Gastrocnemius medialis (tissue), 4 donors: ENCODE measurements at places on chromosomes 4 and X. TPM values are rescaled to one million over a fixed set of nuclear protein-coding genes. Genes with fewer than 3 reads are reported as not detected.

DNA sequence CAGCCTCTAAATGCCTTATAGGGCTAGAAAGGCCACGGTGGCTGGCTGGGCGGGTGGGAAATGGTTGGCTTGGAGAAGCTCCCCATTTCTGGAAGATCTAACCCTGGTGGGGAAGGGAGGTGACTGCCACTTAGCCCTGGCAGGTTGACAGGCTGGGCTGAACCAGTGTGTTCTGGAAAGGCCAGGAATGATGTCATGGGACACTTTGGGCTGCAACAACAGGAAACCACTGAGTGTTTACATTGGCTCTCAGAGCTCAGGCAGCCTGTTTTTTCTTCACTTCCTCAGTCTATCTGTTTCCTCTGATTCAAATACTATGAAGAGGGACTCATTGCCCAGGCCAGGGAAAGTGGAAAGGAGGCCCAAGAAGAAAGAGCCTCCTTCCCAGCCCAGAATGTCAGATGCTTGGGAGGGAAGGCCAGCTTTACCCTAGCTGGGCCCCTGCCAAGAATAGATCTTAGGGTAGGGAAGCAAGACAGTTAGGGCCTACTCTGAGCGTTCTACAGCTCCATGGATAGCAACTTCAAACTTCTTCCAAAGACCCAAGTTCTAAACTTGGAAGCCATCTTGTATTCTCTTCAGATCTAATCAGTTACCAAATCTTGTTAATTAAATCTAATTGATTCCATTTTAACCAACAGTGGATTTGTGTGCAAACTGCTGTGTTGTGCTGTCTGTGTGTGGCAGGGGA lies 65.8 kb upstream of the MSN start:
- no peaks in the 10 kb centered on the region for H3K36me3 ChIP-seq
- peaks cover 14% of the 10 kb centered on the region for H3K4me1 ChIP-seq
- H3K27me3 ChIP-seq: no peaks in the 10 kb centered on the region
- peak; percentile 50 for DNase-seq
- H3K4me3 ChIP-seq: no peak overlapping the region
- H3K27ac ChIP-seq: peak overlapping the region; percentile 80

DNA sequence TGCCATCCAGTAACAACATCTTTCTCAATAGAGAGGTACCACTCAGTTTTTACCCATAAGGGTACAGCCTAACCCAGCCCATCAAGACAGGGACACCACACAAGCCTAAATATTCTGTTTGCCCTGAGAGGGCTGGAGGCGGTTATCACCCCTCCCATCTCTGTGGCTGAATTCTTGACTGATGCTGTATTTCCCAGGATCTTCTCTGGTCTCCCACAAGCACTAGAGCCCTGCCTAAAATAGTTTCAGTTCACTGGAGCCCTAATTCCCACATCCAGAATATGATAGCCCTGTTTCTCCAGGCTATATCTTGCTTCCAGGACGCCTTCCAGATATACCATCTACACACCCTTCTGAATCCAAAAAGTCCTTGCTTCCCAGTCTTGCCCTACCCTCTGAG lies 91.6 kb upstream of the NMU start:
- H3K4me1 ChIP-seq: no peaks in the 10 kb centered on the region
- no peak for DNase-seq
- H3K27ac ChIP-seq: no peak overlapping the region
- H3K27me3 ChIP-seq: no peaks in the 10 kb centered on the region

- no peaks in the 10 kb centered on the region for H3K36me3 ChIP-seq
- no peak for DNase-seq
- H3K4me1 ChIP-seq: no peaks in the 10 kb centered on the region
- H3K27me3 ChIP-seq: no peaks in the 10 kb centered on the region
- H3K4me3 ChIP-seq: no peak overlapping the region
- H3K27ac ChIP-seq: no peak overlapping the region
Observed at GRCh38 chr4:31518796-31519250, 798.7 kb downstream of the PCDH7 start.

- no peaks in the 10 kb centered on the region for H3K27me3 ChIP-seq
- no peaks in the 10 kb centered on the region for H3K36me3 ChIP-seq
- H3K4me3 ChIP-seq: no peak overlapping the region
- DNase-seq: no peak
- H3K27ac ChIP-seq: no peak overlapping the region
- peaks cover 29% of the 10 kb centered on the region for H3K4me1 ChIP-seq
Observed at GRCh38 chr4:42489095-42489494, 91.8 kb downstream of the SHISA3 start.

GRCh38 chr4:3199653-3200422 lies 49.1 kb upstream of the MSANTD1 start:
- DNase-seq: peak; percentile 85
- H3K4me3 ChIP-seq: no peak overlapping the region
- H3K27me3 ChIP-seq: no peaks in the 10 kb centered on the region

DNA sequence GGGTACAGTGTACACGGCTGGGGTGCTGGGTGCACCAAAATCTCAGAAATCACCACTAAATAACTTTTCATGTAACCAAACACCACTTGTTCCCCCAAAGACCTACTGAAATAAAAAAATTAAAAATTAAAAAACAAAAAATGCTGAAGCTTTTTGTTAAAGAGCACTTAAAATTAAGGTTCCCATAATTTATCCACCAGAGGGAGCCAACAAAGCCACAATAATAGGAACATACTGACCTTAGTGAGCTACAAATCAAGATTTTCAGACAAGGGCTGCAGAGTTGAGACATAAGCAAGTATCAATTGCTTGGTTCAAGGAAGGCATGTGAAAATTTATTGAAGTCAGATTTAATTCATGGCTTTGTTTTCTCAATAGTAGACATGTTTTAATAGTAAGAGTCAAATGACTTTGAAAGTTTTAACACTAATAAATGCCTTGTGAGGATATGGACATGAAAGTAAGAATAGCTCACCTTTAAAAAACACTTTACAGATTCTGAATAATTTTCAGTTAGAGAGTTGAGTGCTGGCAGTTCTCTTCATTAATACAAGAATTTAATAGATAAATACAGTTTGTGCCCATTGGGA lies 43.0 kb upstream of the SCOC start:
- no peaks in the 10 kb centered on the region for H3K27me3 ChIP-seq
- H3K36me3 ChIP-seq: no peaks in the 10 kb centered on the region
- no peak for DNase-seq
- no peaks in the 10 kb centered on the region for H3K4me1 ChIP-seq
- H3K4me3 ChIP-seq: no peak overlapping the region

DNA sequence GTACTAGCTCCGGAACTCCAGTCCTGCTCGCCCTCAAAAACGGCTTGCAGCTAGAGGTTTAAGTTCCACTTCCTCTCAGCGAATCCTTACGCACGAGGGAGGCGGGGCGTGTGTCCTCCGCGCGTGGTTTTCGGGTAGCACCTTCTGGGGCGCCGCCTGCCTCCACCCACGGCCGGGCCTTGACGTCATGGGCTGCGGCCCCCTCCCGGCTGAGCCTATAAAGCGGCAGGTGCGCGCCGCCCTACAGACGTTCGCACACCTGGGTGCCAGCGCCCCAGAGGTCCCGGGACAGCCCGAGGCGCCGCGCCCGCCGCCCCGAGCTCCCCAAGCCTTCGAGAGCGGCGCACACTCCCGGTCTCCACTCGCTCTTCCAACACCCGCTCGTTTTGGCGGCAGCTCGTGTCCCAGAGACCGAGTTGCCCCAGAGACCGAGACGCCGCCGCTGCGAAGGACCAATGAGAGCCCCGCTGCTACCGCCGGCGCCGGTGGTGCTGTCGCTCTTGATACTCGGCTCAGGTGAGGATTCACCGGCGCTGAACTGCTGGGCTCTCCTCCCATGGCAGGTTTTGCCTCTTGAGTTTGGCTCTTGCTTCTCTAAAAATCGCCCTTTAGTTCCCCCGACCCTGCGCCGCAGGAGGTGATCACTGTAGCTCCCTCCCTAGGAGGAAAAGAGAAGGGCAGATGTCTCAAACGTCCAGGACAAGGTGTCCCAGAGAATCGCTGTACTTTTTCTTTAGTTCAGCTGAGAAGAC lies at the start of gene AREG:
Gene AREG (plus strand): TSS at position 246 of the 752 bp plus-strand sequence. CDS start 210 bp downstream, at position 456.
- no peaks in the 10 kb centered on the region for H3K4me1 ChIP-seq
- H3K4me3 ChIP-seq: peak within 1 kb of the TSS; percentile 69
- peak; percentile 52 for DNase-seq
- H3K27ac ChIP-seq: peak within 1 kb of the TSS; percentile 32
- H3K27me3 ChIP-seq: peaks cover 5% of the 10 kb centered on the region
- H3K36me3 ChIP-seq: no peaks in the 10 kb centered on the region

DNA sequence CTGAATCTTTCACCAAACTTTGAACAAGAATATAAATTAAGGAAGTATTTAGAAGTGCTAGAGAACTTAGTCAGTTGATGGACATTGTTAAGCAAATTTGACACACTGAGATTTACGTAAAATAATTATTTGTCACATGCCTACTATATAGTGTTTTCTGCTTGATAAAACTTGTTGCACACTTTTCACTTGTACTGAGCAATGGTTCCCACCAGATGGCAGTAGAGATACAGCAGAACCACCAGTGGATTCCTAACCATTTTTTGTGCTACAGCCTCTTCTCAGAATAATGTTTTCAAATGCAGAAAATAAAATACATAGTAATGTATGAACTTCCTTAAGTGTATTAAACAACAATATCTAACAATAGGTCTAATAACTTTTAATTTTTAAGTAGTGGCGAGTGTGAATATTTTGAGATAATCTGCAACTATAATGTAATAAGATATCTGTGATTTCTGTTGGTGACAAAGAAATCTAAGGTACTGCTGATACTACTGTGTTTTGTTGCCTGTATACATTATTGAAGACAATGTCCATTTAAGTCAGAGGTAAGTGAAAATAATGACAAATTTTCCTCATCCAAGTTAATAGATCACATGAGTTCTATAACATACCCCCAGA lies 81.2 kb downstream of the APOOL start:
- H3K36me3 ChIP-seq: no peaks in the 10 kb centered on the region
- no peak overlapping the region for H3K4me3 ChIP-seq
- no peak for DNase-seq
- no peaks in the 10 kb centered on the region for H3K4me1 ChIP-seq
- H3K27ac ChIP-seq: no peak overlapping the region
- H3K27me3 ChIP-seq: no peaks in the 10 kb centered on the region

DNA sequence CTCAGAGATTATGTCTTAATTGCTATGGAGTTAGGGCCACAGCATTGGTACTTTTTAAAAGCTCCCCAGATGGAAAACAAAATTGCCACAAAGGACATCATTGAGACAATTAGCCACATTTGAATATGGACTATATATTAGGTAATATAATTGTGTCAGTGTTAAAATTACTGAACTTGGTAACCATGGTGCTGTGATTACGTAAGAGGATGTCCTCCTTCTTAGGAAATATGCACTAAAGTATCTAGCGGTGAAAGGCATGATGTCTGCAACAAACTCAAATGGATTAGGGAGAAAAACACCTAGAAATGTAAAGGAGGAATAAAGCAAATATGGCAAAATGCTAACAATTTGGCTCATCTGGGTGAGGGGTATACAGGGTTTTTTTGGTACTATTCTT lies 89.9 kb upstream of the PAK3 start:
- no peaks in the 10 kb centered on the region for H3K4me1 ChIP-seq
- DNase-seq: no peak
- peaks cover 8% of the 10 kb centered on the region for H3K27me3 ChIP-seq
- no peak overlapping the region for H3K4me3 ChIP-seq
- no peaks in the 10 kb centered on the region for H3K36me3 ChIP-seq
- no peak overlapping the region for H3K27ac ChIP-seq

DNA sequence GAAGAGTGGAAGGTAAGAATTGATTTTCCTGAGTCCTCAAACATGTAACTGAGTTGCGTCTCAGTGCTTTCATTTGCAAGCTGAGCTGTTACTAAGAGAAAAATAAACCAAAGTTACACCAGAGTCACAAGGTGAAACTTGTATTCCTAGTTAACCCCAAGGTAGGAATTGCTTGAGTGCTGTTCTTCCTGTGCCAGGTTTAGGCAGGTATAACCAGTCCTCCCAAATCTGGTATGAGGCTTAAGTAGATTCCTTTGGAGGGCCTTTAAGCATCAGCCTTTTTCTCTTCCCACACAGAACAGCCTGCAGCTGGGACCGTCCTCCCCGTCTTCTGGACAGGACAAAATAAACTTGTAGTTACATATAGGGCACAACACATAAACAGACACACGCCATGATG lies 2.3 kb upstream of the BTC start:
- DNase-seq: no peak
- H3K36me3 ChIP-seq: no peaks in the 10 kb centered on the region
- H3K27ac ChIP-seq: no peak overlapping the region
- no peak overlapping the region for H3K4me3 ChIP-seq
- no peaks in the 10 kb centered on the region for H3K4me1 ChIP-seq

- no peak overlapping the region for H3K27ac ChIP-seq
- no peaks in the 10 kb centered on the region for H3K4me1 ChIP-seq
- DNase-seq: no peak
- peaks cover 45% of the 10 kb centered on the region for H3K27me3 ChIP-seq
- no peaks in the 10 kb centered on the region for H3K36me3 ChIP-seq
Observed at GRCh38 chrX:112081781-112082652, 559 bp downstream of the TRPC5 start.

DNA sequence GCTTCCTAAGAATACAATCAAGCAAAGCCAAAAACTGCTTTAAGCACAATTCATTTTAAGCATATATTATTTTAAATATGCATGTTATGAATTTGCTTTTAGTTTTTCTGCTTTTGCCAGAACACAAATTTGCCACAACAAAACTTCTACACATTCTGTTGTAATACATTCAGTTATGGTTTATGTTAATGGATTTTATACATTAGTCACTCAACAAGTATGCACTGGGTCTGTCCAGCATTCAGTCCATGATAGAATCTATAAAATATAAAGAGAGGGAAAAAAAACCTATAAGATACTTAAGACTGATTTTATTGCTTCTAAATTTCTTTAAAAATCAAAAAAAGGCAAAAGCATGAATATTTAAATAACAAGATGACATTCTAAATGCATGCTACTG lies 22.2 kb downstream of the IQCM start:
- H3K36me3 ChIP-seq: no peaks in the 10 kb centered on the region
- no peak overlapping the region for H3K4me3 ChIP-seq
- DNase-seq: no peak
- no peak overlapping the region for H3K27ac ChIP-seq
- H3K27me3 ChIP-seq: no peaks in the 10 kb centered on the region

DNA sequence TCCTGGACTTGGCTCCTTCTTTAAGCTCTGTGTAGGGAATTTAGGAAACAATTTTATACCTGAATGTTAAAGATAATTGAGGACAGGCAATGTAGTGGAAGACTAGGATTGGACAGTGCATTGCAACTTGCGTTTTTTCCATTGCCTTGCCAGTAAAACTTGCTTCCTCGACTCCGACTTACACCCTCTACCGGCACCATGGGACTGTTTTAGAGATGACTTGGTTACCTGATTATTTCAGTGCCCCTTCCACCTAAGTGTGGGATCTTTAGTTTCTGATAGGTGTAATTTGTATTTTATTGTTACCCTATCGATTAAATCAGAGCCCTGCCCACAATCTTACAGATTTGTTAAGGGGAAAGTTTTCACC lies 1.2 kb downstream of the PRPS1 start:
- peak overlapping the region; percentile 76 for H3K4me3 ChIP-seq
- no peak overlapping the region for H3K27ac ChIP-seq
- no peaks in the 10 kb centered on the region for H3K36me3 ChIP-seq
- no peaks in the 10 kb centered on the region for H3K4me1 ChIP-seq
- no peaks in the 10 kb centered on the region for H3K27me3 ChIP-seq

Gene GPR119
- not detected for total RNA-seq

Gene RNF175
- total RNA-seq: 1.2 TPM

Gene CD99
- 130 TPM for total RNA-seq

Gene RAP1GDS1
- total RNA-seq: 8.6 TPM

Gene BLTP1
- 38.6 TPM for total RNA-seq

Gene GAGE2A
- total RNA-seq: not detected

Gene TBC1D25
- total RNA-seq: 14.8 TPM
